Spleen (tissue), 13 donors: ENCODE measurements at places on chromosomes 3 and 15.

DNA sequence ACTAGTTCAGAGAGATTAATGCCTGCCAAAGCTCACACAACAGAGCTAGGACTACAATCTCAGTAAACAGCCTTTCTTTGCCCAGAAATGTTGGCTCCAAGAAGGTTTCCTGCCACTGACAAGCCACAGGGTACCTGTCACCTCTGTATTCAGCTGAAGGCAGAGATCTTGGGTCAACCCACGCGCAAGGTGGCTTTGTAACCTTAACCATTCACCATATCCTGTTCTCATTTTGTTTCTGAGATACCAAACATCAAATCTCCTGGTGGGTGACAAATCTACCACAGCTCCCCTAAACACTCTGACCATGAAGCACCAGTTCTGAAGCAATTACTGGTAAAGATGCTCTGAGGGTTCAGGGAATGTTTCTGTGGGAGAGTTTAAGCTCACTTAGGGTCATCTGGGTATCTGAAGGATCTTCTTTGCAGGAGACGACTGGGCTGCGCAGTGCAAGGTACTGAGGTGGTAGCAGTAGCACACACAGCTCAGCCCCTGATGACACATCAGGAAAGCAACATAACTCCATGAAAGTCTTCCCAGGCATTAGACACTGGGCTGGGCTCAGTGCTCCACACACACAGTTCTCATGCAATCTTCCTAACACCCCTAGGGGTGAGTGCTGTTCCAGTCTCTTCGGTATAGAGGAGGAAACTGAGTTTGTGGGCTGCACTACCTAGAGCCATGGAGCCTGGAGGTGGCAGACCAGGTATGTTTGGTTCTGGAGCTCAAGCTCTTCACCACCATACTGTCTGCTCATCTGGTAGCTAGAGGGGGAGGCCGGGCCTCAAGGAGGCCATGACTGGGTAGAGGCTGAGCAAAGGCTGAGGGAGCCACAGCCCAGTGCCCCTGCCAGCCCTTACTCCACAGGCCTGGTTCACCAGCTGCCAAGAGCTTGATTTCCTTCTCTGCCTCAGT lies 7.7 kb downstream of the CXCR6 start:
- DNase-seq, result peak; percentile 59

DNA sequence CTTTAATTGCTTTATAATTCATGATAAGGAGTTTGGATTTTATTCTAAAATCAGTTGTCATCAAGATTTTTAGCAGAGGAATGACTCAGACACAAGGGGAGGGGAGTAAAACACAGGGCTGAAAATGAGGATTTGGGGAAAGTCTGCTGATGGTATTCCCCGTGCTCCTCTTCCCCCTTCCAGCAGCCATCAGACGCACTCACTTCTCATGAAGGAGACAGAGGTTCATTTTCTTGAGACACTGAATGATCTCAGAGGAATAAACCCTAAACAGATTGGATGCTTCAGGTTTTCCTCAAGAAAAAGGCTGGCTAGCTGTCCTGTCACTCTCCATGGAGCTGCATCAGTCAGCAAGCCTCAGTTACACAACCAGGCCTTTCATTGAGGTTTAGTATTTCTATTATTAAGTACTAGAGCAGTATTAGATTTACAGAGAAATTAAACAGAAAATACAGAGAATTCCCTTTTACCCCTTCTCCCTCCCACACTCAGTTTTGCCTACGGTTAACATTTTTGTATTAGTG lies 166.4 kb downstream of the C3orf70 start:
- no peak for DNase-seq

DNA sequence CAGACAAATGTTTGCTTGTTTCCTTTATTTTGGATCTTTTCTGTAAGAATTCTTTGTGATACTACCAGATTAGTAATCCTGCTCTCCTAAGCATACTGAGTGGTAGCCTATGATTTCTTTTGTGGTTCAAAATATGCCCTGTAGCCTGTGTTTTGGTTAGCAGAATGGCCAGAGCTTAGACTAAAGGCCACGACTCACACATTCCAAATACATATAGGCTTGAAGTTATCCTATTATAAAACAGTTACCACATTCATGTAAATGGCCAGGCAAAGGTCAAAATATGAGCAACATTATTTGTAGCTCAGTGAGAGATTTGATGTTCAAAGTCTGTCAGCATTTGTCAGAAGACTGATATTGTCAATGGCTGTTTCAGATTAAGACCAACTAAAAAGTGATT lies 84.5 kb downstream of the MITF start:
- DNase-seq, result no peak

- no peak for DNase-seq
Observed at GRCh38 chr3:194667363-194667762, 4.6 kb downstream of the LSG1 start.
